Activated naive CD8-positive, alpha-beta T cell treated with anti-CD3 and anti-CD28 coated beads, Interleukin-2, amount 10 ng/mL, durations not matched to agents 7 days and 5 days (primary cell): ENCODE measurements at places on chromosomes 2 and 18. TPM values are rescaled to one million over a fixed set of nuclear protein-coding genes. Genes with fewer than 3 reads are reported as not detected.

Gene ANKRD29
- total RNA-seq: not detected

- no peak overlapping the region for H3K4me3 ChIP-seq
- no peaks in the 10 kb centered on the region for H3K27me3 ChIP-seq
- no peak for DNase-seq
- peaks cover 5% of the 10 kb centered on the region for H3K4me1 ChIP-seq
These were observed 77.2 kb upstream of the NFU1 start for GRCh38 chr2:69514406-69514805.

DNA sequence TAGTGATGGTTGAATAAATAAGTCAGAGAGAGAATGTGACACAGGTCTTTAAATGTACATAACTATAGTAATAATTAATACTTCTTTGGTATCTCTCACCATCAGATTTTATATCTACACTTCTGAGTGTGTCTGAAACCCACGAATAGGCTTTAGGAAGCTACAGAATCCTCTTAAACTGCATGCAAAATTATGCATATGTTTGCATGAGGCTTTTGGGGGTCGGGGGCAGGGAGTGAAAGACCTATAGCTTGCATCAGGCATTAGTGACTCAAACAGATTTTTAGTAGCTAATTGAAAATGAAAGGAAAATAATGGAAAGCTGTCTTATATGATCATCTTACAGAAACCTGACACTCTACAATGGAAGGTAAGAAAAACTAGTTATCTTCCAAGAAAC, 14.9 kb downstream of the LRPPRC start:
- H3K4me3 ChIP-seq: no peak overlapping the region
- H3K4me1 ChIP-seq: peaks cover 14% of the 10 kb centered on the region
- H3K36me3 ChIP-seq: peaks cover 15% of the 10 kb centered on the region
- no peak for DNase-seq

DNA sequence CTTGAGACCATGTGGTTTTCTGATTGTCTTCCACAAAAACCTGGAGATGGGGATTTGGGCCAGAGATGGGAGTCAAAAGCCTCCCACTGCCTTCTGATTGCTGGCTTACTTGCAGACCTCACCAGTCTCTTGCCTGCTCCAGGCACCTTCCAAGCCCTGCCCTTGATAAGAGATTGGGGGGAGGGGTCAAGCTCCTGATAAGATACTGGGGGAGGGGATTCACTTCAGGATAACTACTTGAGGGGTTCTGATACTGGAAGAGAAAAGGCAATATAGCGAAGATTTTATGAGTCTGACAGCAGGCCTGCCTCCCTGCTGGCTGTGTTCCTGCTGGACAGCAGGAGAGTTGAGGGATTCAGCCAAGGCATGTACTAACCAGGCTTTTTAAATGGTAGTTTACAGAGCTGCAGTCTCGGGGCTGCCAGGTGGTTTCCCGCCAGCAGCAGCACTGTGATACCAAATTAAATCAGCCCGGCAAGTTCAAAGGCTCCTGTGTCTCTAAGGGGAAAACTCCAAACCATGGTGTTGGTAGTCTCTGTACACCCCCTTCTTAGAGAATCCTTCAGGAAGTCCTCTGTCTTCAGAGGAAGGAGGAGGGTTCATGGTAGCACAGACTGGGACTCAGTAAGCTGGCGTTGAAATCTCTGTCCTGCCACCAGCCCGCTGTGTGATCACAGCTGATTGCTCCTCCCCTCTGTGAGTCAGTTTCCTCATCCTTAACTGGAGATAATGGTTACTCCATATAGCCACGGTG, 58.3 kb downstream of the FBXO36 start:
- no peaks in the 10 kb centered on the region for H3K36me3 ChIP-seq
- no peaks in the 10 kb centered on the region for H3K27me3 ChIP-seq
- H3K4me1 ChIP-seq: peaks cover 3% of the 10 kb centered on the region
- no peak overlapping the region for H3K4me3 ChIP-seq
- no peak overlapping the region for H3K27ac ChIP-seq
- DNase-seq: no peak

DNA sequence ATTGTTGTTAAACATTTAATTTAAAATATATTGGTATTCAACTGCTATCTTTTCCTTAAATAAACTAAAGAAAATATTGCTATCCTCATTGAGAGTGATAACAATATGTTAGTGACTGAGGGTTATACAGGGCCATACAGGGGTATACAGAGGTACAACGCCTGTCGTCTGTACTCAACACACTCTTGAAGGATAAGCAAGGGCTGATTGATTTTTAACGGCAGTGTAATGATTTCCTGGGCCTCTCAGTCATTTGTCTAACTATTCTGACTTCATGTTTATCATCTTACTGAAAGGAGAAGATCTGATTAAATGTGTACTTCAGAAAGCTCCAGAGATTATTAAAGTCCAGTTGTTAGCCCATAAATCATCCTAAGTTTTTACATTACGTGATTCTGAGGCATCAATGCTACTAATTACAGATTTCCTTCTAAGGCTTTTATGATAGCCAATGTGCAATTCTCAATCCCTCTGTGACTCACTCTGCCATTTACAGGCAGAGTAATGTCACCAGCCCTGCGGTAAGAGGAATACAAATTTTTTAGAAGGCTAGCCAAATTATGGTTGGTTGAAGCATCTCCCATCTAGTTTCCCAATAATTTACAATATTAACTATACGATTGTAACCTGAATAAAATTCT, 893.0 kb upstream of the CHAC2 start:
- H3K36me3 ChIP-seq: no peaks in the 10 kb centered on the region
- no peaks in the 10 kb centered on the region for H3K4me1 ChIP-seq
- H3K27ac ChIP-seq: no peak overlapping the region
- no peaks in the 10 kb centered on the region for H3K27me3 ChIP-seq
- H3K4me3 ChIP-seq: no peak overlapping the region
- DNase-seq: no peak

DNA sequence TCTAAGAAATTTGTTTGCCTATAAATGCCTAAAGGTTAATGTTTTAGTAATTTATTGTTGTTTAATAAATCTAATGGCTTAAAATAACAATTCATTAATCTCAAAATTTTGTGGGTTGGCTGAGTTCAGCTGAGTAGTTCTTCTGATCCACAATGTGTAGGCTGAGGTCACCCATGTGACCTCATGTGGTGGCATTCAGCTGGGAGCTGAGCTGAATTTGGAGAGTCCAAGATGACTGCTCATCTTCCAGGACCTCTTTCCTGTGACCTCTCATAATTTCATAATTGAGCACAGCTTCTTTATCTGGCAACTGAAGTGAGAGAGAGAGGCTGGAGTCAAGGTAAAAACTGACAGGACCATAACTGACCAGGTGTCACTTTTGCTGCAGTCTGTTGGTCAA, 132.4 kb downstream of the TXNL1 start:
- no peak overlapping the region for H3K4me3 ChIP-seq
- no peaks in the 10 kb centered on the region for H3K36me3 ChIP-seq
- no peaks in the 10 kb centered on the region for H3K4me1 ChIP-seq
- H3K27ac ChIP-seq: no peak overlapping the region
- DNase-seq: no peak

DNA sequence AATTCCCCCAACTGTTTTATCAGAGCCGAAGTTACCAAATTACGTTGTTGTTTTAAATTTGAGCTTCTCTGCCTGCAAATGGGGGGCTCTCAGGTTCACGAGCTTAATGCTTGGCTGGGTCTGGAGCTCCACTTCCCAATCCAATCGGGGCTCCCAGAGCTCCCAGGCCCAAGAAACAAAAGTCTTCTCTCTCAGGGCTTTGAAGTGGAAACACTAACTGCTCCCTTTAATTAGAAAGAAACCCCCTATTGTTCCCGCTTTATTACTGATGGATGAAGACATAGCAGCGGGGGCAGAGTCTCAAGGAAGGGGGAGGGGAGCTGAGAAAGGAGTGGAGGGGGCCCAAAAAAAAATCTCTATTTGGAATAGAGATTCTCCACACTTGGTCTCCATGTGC, 15.6 kb upstream of the PKDCC start:
- H3K4me3 ChIP-seq: no peak overlapping the region
- DNase-seq: no peak
- H3K27ac ChIP-seq: no peak overlapping the region

DNA sequence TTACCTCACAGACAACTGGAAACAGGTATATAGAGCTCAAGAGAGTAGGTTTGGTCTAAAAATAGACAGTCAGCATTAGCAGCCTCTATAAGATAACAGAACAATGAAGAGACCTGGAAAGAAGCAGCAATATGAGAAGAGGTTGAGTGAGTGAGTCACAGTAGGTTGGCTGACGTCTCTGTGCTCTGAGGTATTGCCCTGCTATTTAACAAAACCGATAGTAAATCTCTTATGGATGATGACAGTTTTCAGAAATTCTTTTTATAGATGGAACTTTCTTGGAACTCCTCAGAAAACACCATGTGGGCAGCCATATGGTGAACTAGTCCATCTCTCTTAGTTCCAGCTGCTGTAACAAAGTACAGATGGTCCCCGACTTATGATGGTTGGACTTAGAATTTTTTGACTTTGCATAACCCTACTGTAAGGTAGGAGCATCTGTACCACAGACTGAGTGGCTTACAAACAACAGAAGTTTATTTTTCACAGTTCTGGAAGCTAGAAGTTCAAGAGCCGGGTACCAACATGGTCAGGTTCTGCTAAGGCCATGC, 123.5 kb downstream of the MBD2 start:
- no peak overlapping the region for H3K4me3 ChIP-seq
- no peaks in the 10 kb centered on the region for H3K27me3 ChIP-seq
- no peaks in the 10 kb centered on the region for H3K4me1 ChIP-seq
- no peak overlapping the region for H3K27ac ChIP-seq
